ENCODE measurements at places on chromosomes 2 and 18.
A peak's percentile ranks its signal among the peaks of the same experiment; 100 is the strongest.

- no peak for DNase-seq
Measured at GRCh38 chr18:25557011-25557410, 205.0 kb upstream of the ZNF521 start.

GRCh38 chr2:26649992-26650712 lies 9.0 kb upstream of the CIB4 start:
- no peak for DNase-seq

DNA sequence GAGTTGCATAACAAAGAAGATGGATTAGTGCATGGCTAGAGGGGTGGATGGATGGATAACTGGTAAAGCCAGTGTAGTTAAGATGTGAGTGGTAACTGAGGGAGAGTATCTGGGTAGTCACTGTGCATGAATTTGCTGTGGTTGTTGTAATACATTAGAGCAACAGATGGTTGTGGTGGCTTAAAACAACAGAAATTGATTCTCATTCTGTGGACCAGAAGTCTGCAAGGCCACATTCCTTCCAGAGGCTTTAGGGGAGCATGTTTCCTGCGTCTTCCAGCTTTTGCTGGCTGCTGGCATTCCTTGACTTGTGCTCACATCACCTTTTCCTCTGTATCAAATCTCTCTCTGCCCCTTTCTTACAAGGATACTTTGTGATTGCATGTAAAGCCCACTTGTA lies 155.4 kb downstream of the ASB1 start:
- no peak for DNase-seq

- DNase-seq = no peak
Measured at GRCh38 chr2:234027641-234028040, 22.9 kb upstream of the SPP2 start.

DNA sequence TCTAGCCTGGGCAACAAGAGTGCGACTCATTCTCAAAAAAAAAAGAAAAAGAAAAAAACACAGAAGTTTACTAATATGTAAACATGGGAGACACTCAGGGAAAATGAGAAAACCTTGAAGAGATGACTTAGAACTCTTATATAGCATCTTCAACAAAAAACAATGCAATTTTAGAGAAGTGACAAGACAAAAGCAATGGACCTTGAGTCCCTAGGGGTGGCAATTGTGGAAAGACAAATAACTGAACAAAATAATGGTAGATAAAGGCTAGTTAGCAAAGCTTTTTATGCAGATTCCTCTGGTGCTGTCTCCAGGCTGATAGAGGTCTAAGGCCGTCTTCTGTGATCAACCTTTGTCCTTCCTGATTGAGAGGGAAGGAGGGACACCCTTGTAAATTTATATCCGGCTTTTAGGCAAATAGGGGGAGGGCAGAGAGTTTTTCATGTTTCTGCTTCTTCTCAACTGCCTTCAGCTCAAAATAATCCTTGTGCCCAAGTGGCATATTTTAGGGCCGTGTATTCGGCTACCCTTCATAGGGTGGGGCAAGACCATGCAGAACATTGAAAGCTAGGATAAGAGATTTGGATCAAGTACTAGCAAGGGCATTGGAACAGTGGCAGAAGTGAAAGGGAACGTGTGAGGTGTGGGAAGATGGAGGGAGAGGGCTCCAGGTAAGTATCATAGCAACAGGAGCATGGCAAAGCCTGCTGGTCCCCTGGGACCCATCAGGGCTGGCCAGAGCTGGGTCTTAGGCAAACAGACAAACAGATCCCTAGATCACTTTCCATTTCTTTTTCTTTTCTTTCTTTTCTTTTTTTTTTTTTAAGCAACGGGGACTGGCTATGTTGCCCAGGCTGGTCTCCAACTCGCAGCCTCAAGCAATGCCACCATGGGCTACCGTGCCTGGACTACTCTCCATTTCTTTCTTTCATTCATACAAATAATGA lies 116.2 kb upstream of the STPG4 start:
- DNase-seq = no peak

- DNase-seq = no peak
Measured at GRCh38 chr2:48227617-48228344, 302.2 kb upstream of the STON1 start.

DNA sequence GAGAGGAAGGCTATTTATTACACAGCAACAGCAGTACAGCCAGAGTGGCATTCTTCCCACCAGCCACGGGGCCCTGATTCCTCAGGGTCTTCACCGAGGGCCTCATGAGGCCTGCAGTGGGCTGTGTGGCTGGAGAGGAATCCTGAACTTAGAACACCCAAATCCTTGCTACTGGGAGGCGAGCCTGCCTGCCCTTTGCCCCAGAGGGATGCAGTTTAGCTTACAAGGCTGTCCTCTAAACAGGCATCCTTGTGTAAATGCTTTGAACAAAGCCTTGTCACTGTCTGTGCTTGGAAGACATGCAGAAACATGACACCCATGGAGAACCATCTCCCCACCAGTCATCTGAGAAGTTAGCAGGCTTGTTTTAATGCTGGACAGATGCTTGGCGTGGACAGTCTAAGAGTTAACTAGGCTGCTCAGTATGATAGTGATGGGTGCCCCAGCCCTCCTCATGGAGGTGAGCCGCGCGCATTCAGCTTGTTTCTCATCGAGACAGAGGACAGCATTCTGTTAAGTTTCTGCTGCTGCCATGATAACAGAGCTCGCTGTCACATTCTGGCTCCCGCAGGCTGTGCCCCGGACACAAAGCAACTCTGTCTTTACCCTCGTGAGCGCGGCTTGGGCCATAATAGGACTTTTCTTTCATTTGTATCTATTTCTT lies 42.9 kb downstream of the ADI1 start:
- no peak for DNase-seq

GRCh38 chr2:157441072-157441454 lies 2.8 kb downstream of the CYTIP start:
- DNase-seq = peak; percentile 25

GRCh38 chr2:174858745-174859144 lies 94.5 kb upstream of the CHRNA1 start:
- DNase-seq = no peak

DNA sequence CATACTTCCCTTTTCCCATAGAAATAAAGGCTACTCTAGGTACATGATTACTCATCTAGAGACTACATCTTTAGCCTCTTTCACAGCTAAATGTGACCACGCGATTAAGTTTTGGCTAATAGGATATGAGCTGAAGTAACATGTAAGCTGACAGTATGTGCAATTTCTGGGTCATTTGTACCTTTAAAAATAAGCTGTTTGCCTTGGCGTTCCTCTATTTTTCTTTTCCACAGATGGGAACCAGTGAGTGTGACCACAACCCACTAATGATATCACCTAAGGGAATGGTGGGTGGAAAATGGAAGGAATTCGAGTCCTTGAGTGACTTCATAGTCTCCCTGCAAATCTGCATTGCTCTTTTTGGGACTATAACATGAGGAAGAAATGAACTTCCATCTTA lies 11.7 kb upstream of the NABP1 start:
- DNase-seq = no peak

- DNase-seq = no peak
Measured at GRCh38 chr2:85994421-85994777, 105.6 kb upstream of the ST3GAL5 start.

DNA sequence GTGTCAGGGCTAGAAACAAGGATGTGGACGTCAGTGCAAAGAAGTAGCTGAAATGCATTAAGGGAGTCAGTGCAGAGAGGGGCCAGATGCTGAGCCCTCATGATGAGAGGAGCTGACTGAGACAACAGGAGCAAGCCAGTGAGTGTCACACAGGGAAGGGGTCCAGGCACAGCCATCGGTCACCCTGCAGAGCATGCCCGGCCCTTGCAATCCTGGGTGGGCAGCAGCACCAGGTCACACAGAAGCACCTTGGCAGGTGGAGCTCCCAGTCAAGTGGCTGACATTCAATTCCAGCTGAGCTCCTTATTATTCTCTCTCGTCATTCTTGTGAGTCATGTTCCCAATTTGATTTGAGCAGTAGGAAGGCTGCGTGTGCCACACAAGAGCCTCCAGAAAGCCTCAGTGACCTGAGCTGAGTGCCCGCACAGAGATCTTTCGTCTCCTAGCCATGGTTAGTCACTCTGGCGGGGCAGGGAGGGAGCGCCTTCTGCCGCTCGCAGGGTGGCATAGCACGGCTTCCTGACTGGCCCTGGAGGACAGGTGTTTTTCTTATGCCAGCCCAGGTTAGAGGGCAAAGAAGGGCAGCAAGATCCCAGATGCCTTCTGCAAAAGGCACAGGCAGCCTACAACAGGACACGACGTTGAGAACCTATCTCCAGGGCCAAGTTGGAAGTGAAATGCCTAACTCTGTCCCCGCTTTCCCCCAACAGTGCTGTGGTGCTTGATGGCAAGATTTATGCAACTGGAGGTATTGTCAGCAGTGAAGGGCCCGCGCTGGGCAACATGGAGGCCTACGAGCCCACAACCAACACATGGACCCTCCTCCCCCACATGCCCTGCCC lies 220.9 kb downstream of the ATAD2B start:
- DNase-seq = no peak

GRCh38 chr2:197076652-197077051 lies 150.1 kb upstream of the PGAP1 start:
- DNase-seq = no peak

DNA sequence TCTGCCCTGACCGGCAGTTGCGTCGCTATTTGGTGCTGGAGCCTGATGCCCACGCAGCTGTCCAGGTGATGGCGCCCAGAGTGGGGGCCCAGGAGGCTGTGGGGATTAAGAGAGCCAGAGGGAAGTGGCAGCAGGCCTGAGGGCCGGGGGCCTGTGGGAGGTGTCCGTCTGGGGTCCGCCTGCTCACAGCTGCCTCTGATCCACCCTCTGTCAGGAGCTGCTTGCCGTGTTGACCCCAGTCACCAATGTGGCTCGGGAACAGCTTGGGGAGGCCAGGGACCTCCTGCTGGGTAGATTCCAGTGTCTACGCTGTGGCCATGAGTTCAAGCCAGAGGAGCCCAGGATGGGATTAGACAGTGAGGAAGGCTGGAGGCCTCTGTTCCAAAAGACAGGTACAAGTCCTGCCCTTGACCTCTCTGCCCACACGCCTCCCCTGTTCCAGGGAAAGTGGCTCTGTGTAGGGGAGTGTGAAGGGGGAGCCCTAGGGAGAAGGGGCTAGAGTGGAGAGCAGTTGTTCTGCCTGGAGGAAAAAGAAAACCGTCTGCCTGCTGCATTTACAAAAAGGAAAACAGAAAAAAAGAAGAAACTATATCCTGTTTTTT lies 11.6 kb downstream of the STK11IP start:
- no peak for DNase-seq

DNA sequence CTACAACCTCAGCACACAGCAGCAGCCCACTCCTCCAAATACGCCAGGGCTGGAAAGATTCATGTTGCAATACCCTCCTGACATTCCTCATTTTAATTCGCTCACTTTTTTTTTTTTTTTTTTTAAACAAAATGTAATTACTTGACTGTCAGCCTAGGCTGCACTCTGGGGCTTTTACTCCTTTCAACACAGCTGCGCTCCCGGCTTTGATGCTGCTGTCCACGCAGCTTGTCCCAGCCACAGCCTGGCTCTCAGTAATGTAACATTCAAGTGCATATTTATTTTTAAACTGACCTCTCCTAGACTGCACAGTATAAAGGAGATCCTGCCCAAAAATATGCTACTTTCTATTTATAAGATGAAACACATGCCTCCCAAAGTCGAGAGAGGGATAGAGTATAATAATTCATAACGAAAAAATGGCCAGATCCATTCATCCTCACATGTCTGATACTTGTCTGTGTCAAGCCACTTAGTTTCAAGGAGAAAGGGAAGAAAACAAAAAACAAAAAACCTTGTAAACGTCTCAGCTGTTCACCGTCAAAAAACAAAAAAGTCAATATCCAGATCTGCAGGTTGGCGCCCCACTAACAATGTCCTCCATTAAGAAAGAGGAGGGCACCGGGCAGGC lies 949 bp downstream of the CDC42EP3 start:
- DNase-seq = no peak

DNA sequence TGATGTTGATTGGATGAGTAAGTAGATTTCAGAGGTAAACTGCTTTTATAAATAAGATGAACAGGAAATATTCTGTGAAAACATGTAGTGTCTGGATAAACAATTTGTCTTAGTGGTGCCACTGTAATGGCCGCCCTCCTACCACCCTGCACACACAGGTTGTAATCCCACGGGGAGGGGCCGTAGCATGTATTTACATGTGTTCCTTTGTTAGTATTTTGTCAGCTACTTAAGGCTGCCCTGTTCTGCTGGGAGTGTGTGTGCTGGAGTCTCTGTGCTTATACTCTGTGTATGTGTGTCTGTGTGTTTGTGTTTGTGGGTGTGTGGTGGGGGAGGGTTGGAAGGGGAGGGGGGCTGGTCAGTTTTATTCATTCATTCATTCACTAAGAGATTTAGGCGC lies 5.1 kb downstream of the TSHZ1 start:
- no peak for DNase-seq

DNA sequence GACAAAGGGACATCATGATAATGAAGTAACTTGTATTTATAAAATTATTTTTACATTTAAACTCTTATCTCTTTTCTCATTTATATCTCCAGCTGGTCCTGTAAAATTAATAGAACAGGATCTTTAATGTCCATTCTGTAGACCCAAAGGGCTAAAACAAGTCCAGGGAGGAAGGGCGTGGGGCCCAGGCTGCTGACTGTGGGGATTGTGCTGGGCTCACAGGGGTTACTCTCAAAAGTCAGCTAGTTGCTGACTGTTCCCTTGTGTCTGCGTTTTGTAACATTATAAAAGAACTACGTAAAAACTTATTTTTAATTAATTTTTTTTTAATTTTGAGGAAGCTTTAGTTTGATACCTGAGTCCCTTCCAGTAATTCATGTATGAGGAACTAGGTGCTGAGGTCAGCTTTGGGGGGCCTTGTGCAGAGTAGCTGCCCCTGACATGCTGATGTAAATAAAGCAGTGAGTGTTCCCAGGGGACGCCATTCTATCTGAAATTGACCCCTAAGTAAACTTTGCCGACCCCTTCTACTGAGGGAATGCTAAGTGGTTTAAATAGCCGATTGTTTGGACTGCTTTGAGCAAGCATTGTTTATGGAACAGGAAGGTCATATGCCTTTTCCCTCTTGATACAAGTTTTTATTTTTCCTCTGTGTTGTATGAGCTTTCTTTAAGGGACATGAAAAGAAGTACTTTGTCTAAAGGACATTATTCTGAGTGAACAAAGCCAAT lies 56.4 kb downstream of the MERTK start:
- no peak for DNase-seq

GRCh38 chr18:37321582-37322491 lies 243.8 kb downstream of the CELF4 start:
- DNase-seq = no peak

DNA sequence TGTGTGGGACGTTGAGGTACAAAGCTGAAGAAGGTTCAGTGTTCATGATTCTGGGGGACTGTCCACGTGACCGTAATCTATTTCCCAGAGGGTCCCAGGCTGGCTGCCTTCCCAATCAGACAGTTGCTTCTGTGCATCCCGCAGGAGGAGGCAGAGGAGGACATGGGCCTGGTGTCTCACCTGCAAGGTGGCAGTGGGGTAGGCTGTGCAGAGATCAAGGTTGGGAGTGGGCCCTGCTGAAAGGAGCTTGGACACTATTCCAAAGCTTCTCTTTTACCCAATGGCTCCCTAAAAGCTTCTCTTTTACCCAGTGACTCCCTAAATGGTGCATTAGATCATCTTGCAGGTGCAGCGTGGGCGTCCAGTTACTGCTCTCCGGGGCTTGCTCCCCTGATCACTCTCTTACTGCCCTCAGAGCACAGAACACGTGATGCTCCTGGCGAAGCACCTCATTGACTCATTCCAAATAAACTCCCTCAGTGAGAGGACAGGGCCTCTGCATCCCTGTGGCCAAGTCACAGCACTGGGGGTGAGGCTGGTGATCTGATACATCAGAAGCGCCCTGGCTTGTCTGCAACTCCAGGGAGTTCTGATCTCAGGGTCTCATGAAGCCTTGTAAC lies 41.5 kb downstream of the RNF144A start:
- DNase-seq = no peak

All from stimulated activated naive CD4-positive, alpha-beta T cell (primary cell).